ENCODE measurements at places on chromosomes 11 and 22.

DNA sequence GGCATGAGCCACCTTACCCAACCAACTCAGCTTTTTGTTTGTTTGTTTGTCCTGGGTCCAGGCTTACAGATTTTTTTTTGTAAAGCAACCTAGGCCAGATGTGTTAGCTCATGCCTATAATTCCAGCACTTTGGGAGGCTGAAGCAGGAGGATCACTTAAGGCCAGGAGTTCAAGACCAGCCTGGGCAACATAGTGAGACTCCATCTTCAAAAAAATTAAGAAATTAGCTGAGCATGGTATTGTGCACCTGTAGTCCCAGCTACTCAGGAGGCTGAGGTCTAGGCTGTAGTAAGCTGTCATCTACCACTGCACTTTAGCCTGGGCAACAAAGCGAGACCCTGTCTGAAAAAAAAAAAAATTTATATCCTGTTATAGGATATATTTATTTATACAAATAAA, 28.7 kb upstream of the GRK2 start:
- no peak for DNase-seq

GRCh38 chr11:118074785-118075184, 2.1 kb upstream of the TMPRSS4 start:
- no peak for DNase-seq

DNA sequence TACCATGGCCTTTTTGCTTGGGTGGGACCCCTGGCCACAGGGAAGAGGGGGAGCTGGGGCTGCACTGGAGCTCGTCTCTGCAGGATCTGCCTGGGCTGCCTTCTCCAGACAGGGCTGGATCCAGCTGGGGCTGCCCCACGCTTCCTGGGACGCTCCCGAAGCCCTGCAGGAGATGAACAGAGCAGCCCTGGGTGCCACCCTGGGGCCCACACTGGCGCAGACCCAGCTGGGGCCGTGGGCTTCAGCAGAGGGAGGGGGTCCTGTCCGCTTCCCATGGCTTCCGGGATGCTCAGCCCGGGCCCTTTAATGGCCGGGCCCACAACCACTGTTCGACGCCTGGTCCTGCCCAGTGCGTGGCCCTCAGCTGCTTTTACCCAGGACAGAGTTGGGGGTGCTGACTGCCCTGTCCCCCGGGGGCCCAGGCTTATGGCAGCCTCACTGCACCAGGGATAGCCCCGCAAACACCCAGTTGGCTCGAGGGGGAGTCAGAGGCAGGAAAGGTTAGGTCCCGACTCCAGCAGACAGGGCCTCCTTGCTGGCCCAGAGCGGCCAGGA, 12.0 kb downstream of the TSPO start:
- DNase-seq, result no peak

DNA sequence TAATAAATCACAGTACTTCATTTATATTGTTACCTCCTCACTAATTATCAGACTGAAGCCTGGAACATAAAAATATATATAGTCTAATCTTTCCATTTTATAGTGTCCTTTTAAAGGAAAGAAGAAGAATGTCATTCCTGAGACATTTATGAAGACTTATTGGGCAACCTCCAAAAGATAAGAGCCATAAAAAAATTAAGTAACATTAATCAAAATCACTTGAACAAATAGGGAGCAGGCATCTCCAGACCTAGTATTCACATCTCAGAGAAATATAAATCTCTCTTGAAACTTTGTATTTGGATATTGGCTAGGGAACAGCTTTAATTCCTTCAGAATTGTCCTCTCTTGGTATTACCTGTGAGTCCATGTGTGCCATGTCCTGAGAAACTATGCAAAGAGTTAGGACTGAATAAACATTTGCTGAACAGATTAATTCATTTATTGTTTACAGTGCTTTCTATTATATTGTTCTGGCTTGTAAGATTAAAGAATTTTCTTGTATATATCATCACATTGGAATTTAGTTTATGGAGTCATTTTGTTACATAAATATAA, 530.5 kb upstream of the LRRC4C start:
- no peak for DNase-seq

DNA sequence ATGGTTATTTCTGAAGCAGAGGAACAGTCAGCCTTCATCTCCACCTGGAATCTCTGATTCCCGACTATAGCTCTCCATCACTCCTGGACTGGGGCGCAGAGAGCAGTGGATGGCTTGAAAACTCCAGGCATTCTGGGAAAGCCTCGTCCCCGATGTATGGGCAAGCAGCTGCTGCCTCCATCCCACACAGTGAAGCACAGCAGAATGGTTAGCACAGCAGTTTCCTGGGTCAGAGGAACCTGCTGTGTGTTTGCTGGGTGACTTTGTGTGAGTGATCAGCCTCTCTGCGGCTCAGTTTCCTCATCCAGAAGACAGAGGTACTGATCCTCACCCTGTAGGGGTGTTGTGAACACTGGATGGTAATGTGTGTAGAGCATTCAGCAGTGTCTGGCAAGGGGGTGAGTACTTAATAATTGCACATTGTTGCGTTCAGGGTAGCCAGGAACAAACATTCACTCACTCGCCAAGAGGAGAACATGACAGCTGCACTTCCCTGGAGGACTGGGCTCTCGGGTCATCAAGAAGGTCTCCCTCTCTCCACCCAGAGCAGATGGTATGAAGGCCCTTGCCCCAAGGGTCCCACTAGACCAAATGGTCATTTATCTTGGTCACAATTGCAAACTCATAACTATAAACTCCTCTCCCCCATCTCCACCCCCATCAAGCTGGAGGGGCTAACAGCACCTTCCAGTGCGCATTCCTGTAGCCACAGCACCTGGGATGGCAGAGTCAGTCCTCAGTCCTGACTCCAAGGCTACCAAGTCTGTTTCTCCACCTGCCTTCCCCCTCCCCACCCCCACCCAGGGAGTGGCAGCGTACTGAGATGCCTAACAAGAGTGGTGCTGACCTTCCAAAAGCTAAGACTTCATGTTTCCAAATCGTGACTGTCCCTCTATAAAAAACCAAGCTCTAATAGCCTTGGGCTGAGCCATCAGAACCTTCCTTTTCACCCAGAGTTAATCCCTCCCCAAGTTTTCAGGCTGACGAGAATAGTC, 1.5 kb upstream of the CHST1 start:
- no peak for DNase-seq

DNA sequence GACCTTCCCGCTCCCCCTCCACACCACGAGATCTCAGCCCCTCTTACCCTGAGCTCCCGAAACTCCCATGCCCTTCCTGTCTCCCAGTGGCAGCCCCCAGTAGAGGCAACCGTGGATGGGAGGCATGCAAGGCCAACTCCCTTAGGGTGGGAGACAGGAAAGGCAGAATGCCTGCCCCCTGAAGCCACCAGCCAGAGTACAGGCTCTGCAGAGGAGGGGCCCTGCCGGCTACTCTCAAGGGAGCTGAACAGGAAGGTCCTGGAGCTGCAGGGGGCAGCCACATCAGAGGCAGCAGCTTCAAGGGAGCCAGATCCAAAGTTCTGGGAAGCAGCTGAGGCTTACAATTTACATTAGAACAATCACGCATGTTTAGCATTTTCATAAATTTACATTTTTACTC, 38.3 kb downstream of the PDE2A start:
- DNase-seq, result no peak

DNA sequence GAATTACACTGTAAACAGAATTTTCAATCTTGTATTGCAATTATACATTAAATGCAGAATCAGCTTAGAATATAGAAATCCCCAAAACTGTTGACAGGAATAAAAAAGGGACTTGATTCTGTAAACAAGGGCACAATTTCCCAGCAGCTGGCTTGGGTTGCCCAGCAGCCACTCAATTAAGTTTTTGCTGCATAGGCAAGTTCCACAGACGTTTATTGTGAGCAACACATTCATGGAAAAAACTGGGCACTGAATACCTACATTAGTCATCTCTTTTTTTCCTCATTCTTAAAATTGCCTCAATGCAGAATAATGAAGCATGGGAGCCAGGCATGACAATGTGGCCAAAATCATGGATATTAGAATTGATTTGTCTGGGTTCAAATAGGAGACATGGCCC, 421.8 kb upstream of the ANO5 start:
- no peak for DNase-seq

- DNase-seq, result no peak
Observed at GRCh38 chr11:119865661-119866156, 136.7 kb upstream of the NECTIN1 start.

DNA sequence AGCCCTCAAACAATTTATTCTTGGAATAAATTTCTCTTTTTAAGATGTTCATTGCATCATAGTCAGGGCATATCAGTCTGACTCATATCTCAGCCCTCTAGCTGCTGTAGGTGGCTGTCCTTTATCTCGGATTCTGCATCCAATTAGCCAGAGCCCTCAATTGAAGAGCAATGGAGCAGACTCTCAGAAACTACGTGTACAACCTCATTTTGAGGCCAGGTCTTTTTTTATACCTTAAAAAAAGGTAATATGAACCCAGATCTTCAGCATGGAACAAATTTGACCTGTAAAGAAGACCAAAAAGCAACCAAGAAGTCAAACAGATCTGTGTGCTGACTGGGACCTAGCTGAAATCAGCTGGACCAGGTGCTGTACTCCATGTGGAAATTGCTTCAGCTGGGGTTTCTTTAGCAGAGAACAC, 8.7 kb downstream of the OR52A5 start:
- DNase-seq, result no peak

- DNase-seq, result no peak
Observed at GRCh38 chr11:121482231-121483129, 29.7 kb upstream of the SORL1-AS1 start.

DNA sequence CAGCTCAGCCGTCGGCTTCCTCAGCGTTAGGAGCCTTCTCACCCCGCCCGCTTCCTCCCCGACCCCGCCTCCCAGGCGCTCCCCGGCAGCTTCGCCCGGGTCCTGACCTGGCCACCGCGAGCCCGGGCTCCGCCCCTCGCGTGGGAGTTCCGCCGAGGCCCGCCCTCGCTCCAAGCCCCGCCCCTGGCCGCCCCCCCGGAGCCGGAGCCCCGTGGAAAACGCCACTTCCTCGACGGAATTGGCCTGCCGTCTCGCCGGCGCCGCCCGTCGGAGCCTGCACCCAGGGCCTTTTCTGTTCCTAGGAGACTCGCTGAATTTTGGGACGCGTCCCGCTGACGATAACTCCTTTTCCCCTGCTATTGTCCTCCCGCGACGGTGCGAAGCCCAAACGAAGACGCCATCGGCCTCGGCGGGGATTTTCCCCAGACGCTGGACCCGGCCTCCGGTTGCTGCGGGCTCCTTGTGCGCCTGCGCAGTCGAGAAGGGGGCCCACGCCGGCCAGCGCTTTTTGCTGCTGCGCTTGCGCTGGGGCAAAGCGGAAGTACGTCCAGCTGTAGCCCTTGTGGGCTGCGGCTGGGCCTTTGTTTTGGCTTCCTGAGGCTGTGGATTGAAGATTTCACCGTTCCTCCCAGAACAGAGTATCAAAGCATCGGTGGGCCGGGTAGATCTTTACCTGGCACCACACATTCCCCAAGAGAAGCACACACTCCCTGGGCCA, 10.0 kb downstream of the RELA start:
- DNase-seq, result peak; percentile 96

DNA sequence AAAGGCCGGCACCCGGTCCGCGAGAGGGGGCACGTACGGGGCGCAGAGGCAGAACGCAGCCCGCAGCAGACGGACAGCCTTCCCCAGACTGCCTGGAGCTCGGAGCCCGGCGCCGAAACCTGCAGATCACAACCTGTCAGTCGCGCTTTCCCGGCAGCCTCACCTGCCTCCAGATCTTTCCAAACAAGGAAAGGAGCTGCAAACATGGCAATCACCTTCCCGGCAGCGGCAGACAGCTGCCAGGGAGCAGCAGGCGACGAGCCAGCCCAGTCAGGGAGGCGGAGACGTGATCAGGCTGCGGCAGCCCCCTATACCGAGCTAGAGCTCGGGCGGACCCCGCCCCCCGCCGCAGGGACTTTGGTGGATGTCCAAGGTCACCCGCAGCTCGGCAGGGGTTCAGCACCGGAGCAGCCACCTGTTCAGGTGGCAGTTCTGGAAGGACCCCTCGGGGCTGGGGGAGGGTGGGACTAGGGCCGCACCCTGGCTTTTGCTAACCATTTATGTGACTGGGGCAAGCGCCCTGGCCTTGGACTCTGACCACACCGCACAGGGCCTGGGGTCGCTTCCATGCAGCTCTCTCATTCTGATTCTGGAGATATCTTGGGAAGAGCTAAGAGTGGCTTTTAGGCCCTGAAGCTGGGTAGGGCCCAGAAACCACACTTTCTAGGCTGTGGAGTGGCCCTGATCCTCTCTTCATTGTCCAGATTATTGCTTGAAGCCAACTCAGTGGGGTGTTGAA, 143.8 kb downstream of the NECTIN1 start:
- DNase-seq, result peak; percentile 42

DNA sequence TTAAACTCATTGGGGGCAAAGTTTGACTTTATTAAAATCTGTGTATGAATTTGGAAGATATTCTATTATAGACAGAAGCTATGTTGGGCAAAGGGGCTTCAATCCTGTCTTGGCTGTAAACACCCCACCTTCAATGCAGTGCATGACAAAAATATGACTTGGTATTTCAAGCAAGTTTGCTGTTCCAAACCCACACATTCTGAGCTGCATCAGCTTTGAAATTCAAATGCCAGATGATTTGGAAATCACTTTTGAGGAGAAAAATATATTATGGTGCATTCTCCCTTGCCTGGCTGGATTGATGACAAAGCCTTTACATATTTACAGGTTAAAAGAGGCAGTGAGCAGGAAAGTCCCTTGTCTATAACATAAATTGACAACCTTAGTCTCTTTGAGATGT, 760.0 kb downstream of the NELL1 start:
- no peak for DNase-seq

DNA sequence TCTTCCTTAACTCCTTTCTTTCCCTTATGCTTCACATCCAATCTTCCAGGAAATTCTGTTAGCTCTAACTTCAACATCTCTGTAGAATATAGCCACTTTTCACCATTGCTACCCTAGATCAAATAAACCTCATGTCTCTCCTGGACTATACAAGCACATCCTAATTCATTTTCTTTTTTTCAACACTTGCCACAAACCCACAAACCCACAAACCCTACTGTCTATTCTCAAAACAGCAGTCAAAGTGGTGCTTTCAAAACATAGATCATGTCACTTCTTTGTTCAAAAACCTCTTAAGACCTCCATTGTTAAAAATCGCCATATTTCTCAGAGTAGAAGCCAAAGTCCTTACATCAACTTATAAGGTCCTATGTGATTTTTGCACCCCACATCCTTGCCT, 94.3 kb downstream of the PIWIL4 start:
- no peak for DNase-seq

DNA sequence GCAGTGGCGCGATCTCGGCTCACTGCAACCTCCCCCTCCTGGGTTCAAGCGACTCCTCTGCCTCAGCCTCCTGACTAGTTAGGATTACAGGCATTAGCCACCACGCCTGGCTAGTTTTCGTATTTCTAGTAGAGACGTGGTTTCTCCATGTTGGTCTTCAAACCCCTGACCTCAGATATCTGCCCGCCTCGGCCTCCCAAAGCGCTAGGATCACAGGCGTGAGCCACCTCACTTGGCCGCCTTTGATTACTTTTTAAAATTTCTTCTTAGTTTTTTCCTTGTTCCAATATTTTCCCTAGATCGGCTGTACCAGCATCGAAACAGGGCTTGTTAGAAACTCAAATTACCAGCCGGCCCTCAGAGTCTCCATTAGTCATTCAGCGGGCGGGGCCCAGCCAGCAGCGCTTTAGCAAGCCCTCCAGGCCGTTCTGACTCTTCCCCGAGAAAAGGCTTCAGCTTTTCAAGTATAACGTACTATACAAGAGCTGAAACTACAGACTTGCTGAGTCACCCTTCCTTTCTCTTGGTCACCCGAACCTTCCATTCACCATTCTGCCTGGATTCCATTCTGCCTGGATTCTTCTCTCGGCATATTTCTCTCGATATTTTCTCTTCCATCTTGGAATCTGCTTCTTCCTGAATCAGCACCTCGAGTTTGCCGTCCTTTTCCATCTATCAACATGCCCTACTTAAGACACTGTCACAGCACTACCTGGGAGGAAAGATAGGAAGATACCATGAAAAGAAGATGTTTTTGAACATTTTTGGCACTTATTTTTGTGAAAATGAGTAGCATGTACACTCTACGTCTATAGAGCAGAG, 6.7 kb upstream of the CAPRIN1 start:
- no peak for DNase-seq
